ENCODE measurements at places on chromosomes 6 and 20. TPM values are rescaled to one million over a fixed set of nuclear protein-coding genes. Genes with fewer than 3 reads are reported as not detected.

- DNase-seq, result no peak
Observed at GRCh38 chr6:128251445-128252340, 268.7 kb downstream of the PTPRK start.

The KPNA5 gene
- total RNA-seq, result 6.8 TPM

DNA sequence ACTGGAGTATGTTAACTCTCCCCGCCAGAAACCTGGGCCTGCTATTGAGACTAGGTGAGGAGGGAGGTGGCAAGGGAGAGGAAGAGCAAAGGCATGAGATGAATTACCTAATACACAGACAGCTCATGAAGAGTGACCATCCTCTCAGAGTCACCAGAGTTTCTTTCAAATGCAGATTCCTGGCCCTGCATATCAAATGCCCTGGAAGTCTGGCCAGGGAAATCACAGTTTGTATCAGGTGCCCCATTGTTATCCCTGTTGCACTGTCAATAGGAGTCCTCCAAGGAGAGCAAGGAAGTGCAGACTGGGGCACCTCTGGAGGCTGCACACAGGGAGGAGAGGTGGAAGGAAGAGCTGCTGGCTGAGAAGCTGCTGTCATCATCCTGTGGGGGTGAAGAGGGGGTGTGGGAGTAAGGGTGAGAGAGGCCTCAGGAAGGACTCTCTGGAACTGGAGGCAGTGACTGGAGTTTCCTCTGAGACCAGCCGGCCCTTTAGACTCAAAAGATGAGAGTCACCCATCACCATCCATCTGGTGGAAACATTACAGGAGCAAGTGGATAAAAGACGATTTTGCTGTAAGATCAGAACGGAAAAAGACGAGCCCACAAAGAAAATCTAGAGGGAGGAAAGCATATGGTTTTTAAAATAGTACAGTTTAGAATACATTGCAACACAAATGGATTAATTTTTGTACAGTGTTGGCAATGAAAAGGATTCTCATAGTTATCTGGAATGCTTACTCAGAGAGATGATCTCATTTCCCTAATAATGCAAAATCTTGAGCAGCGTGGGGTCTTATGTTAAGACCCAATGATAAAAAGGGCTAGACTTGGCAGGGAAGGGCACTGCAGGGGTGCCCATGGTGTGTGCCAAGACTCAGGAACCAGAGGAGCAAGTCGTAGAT lies 268.1 kb downstream of the UST start:
- no peak for DNase-seq

DNA sequence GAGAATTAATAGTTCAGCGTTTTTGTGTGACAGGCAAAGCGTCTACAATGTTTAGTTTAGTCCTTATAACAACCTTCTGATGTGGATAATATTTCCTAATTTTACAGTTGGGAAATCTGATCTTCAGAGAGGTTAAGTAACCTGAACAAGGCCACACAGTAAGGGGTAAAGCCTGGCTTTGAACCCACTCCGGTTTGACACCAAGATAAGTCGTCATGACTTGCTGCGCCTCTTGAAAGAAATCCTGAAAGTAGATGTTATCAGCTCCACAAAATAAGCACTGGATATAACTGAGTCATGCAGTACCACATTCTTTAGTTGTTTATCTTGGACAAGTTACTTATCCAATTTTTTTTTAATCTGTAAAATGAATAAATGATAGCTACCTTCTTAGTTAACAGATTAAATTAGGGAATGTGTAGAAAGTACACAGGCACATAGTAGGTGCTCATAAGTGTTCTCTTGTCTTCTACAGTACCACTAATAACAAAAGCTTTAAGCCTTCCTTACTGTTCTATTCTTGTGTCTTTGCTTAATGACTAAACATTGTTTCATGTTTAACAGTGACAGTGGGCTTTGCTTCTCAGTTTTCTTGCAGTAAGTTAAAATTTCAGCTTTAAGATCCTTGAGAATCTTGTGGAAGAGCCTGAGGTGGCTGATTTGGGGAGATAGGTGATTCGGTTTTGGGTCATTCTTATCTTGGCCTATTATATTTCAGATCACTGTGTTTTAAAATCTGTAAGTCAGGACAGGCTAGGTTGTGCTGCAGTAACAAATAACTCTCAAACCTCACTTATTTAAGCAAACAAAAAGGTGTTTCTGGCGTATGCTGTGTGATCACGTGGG lies 2.1 kb downstream of the HIVEP1 start:
- peak; percentile 20 for DNase-seq

- DNase-seq, result no peak
Observed at GRCh38 chr6:142406131-142406530, 104.3 kb downstream of the ADGRG6 start.

The LRRC73 gene
- 0.55 TPM for total RNA-seq

The GRM4 gene
- total RNA-seq, result not detected

The SH3BGRL2 gene
- total RNA-seq, result 27.4 TPM

- no peak for DNase-seq
Observed at GRCh38 chr20:54099894-54100293, 29.5 kb upstream of the BCAS1 start.

GRCh38 chr20:36499723-36500501 lies 41.4 kb upstream of the MYL9 start:
- no peak for DNase-seq

The TCP1 gene
- 159 TPM for total RNA-seq

DNA sequence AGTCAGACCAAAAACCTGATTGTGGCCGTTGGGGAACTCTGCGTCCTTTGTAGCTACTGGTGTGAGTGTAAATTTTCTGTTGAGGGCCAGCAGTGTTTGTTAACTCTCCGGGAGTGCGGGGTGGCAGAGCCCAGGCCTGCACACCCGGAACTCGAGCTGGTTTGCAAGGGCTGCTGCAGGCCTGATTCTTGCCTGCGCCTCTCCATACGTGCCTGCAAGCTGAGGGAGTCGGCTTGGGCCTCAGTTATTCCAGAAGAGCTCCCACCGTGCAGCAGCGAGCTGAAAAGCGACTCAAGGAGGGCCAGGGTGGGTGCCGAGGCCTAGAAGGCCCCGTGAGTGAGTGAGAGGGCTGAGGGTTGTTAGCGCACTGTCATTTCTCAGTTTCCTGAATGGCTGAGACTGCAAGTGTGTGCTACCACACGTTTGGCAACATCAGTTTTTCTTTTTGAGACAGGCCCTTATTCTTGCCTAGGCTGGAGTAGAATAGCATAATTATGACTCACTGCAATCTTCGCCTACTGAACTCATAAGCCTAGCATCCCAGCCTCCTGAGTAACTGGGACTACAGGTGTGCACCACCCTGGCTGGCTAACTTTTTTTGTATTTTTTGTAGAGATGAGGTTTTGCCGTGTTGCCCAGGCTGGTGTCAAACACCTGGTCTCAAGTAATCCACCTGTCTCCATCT lies 33.9 kb upstream of the KIF13A start:
- no peak for DNase-seq

- DNase-seq, result no peak
Observed at GRCh38 chr20:38383147-38383546, 36.9 kb downstream of the LBP start.

DNA sequence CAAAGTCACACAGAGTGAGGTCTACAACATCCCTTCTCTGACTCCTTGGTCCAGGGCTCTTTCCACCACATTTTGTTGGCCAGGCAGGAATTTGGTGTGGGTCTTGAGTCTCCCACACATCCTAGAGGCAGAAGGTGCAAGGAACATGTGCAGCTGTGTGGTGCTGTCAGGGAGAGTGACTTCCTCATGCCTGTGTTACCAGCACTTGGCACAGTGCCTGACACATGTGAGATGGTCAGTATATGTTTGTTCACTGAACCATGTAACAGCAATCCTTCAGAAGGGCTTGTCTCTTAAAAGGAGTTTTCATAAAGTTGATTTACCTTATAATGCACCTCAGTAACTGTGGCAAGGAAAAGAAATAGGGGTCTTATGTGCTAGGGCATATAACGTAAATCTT lies 168.5 kb downstream of the CDC5L start:
- no peak for DNase-seq

The HRH3 gene
- not detected for total RNA-seq

- DNase-seq, result no peak
Observed at GRCh38 chr6:157240059-157240959, 83.0 kb downstream of the TMEM242 start.

- no peak for DNase-seq
Observed at GRCh38 chr20:56166781-56167465, 81.6 kb upstream of the MC3R start.

All from PC-9 (cell line).